ENCODE measurements at places on chromosomes 5 and 9.

DNA sequence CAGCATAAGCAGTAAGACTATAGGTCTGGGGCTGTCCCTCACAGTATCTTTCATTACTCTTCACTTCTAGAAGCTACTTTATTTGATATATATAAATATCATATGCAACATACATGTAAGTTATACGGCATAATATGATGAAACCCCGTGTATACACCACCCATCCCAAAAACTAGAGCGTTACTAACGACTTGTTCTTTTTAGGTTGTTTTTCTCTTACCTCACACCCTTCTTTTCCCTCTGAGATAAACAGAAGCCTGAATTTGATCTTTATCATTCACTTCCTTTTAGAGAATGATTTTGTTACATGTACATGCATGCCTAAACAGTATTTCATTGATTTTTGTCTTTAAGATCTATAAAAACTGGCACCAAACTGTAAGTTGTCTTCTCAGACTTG is 3.7 kb downstream of the TRMO start:
- DNase-seq: no peak

- DNase-seq: peak; percentile 25
Measured at GRCh38 chr9:130240410-130241197, 25.0 kb upstream of the HMCN2 start.

DNA sequence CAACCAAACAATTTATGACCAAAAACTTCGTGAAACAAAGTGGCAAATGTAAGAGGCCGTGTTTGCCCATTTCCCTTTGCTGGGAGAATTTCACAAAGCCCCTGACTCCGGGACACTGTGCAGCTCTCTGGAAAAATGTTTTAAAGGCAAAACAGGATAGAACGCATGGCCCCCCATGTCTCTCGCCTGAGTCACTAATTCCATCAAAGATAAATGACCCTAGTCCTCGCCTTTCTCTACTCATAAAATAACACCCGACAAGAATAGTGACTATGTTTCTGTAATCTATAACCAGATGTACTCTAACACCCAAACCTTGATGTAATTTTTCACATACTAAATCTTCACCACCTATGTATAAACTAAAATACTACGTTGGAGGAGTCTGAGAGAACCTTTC is 55.7 kb upstream of the SAP30L start:
- no peak for DNase-seq

GRCh38 chr5:36040651-36041536 is 25.8 kb downstream of the UGT3A2 start:
- DNase-seq: peak; percentile 28

GRCh38 chr9:89364666-89365531 is 46.6 kb downstream of the SECISBP2 start:
- DNase-seq: no peak

GRCh38 chr9:81581986-81582385 is 107.4 kb downstream of the TLE1 start:
- no peak for DNase-seq

DNA sequence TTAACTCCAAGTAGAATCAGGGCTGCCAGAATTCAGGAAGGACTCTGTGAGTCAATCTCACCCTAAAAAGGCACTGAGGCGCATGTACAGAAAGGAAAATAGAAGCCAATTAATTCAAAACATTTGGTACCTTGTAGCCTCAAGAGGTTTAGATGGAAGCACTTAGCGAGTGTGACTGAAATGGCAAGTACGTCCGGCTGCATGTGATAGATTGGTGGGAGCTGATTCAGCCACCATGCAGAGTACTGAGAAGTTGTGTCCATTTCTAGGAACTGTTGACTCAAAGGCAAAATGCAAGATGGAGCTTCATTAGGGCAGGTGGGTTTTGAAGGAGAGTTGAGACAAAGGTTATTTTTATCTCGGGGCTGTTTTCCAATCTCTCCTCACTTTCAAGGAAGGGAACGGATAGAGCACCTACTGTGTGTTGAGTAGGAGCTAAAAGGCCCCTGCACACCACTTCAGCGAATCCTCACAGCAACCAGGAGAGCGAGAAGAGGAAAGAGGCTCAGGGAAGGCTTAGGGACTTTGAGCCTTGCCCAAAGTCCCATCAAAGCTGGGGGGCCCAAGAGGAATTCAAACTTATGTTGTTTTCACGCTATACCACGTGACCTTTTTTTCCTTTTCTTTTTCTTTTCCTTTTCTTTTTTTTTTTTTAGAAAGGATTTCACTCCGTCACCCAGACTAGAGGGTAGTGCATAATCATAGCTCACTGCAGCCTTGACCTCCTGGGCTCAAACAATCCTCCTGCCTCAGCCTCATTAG is 34.6 kb upstream of the CPEB4 start:
- DNase-seq: peak; percentile 13

DNA sequence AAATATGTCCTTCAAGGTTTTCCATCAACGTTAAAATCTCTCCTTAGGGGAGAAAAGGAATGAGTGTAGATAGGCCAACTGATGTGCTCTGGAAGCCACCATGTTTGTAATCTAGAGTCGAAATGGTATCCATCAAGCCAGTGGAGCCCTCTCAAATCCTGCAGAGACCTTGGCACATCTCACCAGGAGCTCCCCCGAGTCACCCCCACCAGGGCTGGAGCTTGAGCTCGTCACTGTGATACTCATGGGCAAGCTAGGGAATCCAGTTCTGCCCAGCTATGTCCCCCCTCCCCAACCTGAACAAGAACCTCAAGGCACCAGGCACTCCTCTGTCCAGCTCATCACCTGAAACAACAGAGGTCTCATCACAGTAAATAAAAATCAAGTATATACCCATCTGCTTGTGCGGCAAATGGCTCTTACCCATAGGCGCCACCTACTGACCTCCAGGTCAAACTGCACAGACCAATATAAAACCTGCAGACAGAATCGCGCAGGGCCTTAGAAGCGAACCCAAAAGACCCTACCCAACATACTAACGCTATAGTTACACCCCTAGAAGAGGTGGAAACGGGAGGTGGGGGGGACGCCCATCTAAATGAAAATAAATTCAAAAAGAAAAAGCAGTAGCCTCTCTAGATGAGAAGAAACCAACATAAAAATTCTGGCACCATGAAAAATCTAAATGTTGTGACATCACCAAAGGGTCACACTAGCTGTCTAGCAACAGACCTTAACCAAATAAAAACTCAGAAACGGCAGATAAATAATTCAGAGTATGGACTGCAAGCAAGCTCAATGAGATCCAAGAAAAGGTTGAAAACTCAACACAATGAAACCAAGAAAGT is 75.0 kb downstream of the TTC39B start:
- DNase-seq: no peak

DNA sequence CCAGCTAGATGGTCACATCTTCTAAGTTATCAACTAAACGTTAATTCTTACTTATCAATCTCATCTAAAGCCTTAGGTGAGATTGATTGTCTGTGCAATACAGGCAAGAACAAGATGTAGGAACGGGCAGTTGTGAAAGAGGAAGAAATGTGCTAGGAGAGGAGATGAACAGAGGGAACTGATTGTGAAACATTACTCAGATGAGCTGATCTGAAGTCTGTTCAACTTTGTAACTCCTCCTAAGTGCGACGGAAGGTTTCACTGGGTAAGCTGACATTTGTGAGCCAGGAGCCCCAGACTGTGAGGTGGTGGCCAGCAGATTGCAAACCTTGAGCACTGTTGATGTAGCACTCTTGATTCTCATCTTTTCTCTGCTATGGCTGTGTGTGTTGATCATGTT is 204.1 kb downstream of the CD180 start:
- no peak for DNase-seq

GRCh38 chr5:7816535-7816901 is 34.4 kb downstream of the CFAP90 start:
- DNase-seq: no peak

GRCh38 chr5:156595132-156595787 is 254.8 kb upstream of the PPP1R2B start:
- no peak for DNase-seq

GRCh38 chr5:61438298-61438970 is 106.4 kb downstream of the ZSWIM6 start:
- DNase-seq: no peak

DNA sequence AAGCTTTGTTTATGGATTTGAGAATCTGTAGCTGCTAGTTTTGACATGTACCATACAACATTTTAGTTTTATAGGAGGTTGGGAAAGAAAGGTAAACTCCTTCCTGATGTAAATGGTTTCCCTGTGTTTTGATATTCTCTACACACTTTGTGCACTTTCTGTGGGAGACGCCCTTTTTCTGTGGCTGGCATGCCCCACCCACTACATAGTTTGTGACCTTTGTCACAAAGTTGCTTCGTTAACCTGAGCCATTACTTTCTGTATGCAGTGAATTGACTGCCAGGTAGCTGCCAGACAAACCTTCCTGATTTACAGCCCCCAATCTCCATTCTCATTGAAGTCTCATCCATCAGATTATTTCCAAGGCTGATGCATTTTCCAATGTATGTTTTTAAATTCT is 90.6 kb downstream of the NLN start:
- DNase-seq: no peak

- no peak for DNase-seq
Measured at GRCh38 chr5:54528633-54529209, 11.2 kb downstream of the SNX18 start.

DNA sequence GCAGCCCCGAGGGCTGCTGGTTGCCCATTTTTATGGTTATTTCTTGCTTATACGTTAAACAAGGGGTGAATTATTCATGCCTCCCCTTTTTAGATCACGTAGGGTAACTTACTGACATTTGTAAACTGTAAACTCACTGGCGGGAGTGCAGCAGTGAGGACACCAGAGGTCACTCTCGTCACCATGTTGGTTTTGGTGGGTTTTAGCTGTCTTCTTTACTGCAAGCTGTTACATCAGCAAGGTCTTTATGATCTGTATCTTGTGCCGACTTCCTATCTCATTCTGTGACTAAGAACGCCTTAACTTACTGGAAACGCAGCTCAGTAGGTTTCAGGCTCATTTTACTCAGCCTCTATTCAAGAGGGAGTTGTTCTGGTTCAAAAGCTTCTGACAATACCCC is 155.0 kb upstream of the PRDM9 start:
- no peak for DNase-seq

GRCh38 chr5:10701567-10702039 is 59.4 kb downstream of the DAP start:
- DNase-seq: no peak

GRCh38 chr9:37955781-37956422 is 52.0 kb upstream of the SLC25A51 start:
- DNase-seq: no peak

GRCh38 chr9:137141976-137142936 is 3.3 kb downstream of the GRIN1 start:
- DNase-seq: no peak

DNA sequence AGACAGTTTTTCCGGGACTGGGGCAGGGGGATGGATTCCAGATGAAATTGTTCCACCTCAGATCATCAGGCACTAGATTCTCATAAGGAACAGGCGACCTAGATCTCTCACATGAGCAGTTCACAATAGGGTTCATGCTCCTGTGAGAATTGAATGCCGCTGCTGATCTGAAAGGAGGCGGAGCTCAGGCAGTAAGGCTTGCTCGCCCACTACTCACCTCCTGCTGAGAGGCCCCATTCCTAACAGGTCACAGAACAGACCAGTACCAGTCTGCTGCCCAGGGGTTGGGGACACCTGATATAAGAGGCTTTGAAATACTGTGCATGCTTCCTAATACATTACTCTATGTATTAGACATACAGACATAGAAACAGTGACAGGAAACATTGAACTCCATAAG is 41.1 kb downstream of the PTPRD start:
- no peak for DNase-seq

DNA sequence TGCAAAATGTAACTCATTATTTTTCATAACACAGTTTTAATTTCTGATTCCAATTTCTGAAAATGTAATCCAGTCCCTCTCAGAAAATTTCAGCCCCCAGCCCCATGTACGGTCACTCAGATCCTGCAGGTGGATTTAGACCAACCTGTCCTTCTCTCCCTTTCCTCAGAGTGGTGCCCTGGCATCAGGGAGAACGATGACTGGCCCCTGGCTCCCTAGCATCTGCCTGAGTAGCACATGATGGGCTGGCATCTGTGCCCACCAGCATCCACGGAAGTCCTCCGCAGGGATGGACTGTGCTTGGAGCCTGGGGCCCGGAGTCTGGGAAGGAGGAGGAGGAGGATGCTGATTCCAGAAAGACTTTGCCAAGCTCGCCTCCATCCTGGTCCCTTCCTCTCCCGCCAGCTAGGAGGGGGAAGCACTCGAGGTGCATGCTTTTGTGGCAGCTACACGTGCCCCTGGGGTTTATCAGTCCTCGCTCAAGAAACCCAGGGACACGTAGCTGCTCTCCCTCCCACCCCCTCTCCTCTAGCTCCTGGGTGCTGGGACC is 54.4 kb upstream of the RUFY1 start:
- DNase-seq: no peak

DNA sequence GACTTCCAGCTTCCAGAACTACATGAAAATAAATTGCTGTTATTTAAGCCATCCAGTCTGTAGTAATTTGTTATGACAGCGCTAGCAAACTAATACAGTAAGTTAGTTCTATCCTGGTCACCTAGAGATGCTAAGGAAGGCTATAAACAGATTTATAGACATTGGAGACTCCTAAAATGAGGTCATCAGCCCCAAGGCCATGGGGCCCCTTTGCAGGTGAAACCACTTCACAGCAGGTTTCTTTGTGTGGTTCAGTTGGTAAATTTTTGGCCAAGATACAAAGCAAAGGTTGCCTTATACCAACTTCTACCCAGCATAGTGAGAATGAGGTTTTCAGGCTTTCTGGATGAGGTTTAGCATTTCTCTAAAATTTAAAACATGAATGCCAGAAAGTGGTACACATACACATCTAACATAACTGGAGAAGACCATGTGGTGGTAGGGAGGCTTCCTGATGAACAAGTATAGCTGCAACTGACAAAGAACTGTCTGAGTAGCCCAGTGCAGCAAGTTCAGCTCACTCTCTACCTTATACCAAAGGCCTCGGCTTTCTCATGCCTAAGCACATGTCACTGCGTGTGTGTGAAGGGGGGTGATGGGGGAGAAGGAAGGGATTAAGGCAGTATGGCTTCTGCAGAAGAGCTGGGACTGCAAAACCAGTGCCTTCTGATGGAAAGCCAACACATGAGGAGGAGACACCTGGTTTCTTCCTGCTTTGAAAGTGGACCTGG is 264.6 kb upstream of the TAS2R1 start:
- no peak for DNase-seq

- no peak for DNase-seq
Measured at GRCh38 chr5:142972064-142972570, 201.9 kb downstream of the ARHGAP26 start.

GRCh38 chr9:13942201-13942600 is 371.7 kb downstream of the NFIB start:
- no peak for DNase-seq

- no peak for DNase-seq
Measured at GRCh38 chr5:154300207-154300883, 109.8 kb downstream of the GALNT10 start.

GRCh38 chr5:164296603-164297080 is 791.2 kb downstream of the MAT2B start:
- no peak for DNase-seq

- DNase-seq: no peak
Measured at GRCh38 chr9:101397746-101398067, 711 bp downstream of the MRPL50 start.

GRCh38 chr5:14954616-14955343 is 83.2 kb upstream of the ANKH start:
- no peak for DNase-seq

- no peak for DNase-seq
Measured at GRCh38 chr5:131368866-131369265, 105.0 kb downstream of the CDC42SE2 start.
